ENCODE measurements at places on chromosomes 7 and 10.

DNA sequence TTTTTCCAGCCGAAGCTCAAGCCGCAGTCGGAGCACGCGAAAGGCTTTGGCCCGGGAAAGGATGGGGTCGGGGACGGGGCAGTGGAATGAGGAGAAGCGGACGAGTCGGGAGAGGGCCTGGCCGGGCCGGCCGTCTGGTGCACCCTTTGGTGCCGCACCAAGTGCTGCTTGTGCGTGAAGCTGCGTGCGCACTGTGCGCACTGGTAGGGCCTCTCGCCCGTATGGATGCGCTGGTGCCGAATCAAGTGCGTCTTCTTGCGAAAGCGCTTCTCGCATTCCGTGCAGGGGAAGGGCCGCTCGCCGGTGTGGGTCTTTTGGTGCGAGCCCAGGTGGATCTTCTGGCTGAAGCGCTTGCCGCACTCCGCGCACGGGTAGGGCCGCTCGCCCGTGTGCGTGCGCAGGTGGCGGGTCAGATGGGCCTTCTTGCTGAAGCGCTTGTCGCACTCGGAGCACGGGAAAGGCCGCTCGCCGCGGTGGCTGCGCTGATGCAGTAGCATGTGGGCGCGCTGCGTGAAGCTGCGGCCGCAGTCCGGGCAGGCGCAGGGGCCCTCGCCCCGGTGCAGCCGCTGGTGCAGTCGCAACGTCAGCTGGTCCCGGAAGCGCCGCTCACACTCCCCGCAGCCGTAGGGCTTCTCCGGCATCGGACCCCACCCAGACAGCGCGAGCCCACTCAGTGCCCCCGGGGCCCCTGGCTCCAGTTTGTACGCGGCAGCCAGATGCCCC, 7.8 kb downstream of the ZNF467 start:
- no peak for DNase-seq

DNA sequence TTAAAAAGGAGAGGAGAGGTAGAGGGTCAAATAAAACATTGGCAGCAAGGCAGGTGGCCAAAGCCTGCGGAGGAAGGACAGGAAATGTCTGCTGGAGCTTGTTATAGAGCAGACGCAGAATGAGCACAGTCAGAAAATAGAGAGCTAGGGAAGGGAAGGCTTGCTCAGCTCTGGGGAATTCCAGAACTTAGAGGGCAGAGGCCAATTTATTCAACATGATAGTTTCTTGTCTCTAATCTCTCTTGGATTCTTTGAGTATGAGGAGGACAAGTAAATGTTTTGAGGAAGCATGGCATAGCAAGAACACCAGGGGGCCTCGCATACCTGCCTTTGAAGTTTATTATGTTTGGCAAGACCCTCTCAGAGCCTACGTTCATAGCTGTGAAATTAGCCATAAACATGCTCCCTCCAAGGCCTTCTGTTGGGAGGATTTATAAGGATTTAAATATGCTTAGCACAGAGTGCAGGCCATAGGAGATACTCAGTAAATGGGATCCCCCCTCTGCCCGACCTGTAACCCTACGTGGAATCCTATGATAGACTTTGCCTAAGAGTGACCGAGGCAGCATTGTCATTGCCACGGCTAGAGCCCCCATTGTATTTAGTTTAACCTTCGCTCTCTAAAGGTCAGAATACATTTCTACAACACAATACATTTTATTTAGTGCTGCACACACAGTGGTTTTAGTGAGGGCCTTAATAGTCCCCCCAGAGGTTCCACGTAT, 293.9 kb downstream of the CCDC3 start:
- peak; percentile 83 for DNase-seq

DNA sequence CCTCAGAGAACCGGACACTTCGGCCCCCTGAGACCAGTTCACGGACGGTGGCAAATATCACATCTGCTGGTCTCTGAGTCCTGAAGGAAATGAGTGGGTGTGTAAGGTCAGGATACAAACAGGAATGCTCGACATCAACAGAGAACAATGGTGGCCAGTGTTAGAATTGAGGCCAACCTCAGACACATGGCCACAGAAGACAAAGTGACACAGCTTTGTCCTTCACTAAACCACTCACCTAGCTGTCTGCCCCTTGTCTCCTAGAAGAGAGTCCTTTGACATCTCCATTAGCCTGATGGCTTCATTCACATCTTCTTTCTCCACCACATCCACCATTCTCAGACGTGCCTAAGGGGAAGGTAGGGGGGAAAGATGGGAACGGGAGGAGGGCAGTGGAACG, 4.3 kb downstream of the COPS6 start:
- no peak for DNase-seq

DNA sequence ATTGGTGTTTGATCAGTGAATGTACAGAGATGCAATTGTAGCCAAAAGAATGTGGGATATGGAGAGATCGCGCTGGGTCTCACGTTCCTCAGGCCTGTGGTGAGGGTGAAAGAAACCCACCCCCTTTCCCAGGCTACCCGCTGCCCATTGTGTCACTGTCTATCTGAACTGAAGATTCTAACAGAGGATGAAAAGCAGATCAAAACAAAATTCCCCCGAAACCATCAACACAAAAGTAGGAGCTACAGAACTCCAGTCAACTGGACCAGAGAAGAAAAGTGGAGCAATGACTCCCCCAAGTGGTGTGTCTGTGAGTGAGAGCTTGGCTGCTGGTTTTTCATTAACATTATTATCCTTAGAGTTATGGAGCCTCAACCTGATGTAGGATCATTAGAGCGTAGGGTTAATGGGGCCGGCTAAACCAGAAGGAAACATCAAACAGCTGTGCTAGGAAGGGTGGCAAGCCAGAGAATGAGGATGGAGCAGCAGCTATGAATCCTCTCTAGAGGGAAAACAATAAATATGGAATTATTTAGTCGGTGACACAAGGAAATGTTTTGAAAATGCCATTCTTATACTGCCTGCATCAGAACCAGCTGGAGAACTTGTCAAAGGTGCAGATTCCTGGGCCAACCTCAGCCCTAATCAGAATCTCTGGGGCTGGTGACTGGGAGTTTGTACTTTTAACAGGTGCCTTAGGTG, 38.3 kb downstream of the AKR1B1 start:
- peak; percentile 62 for DNase-seq

DNA sequence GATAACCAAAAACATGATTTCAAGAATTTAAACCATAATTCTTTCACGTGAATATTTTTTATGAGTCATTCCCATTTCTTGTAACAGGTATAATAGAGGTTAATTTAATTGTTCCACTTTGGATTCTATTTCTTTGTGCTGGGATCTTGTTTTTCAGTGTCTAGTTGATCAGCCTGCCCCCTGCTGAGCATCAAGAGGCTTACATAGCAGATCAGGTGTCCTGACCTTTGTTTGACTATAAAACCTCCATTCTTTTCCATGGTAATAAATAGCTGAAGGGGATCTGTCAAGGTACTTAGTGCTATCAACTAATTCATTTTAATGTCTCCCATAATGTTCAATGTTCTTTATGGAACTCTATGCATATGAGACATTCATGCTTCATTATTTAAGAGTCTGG, 4.9 kb downstream of the COL17A1 start:
- DNase-seq, result no peak

DNA sequence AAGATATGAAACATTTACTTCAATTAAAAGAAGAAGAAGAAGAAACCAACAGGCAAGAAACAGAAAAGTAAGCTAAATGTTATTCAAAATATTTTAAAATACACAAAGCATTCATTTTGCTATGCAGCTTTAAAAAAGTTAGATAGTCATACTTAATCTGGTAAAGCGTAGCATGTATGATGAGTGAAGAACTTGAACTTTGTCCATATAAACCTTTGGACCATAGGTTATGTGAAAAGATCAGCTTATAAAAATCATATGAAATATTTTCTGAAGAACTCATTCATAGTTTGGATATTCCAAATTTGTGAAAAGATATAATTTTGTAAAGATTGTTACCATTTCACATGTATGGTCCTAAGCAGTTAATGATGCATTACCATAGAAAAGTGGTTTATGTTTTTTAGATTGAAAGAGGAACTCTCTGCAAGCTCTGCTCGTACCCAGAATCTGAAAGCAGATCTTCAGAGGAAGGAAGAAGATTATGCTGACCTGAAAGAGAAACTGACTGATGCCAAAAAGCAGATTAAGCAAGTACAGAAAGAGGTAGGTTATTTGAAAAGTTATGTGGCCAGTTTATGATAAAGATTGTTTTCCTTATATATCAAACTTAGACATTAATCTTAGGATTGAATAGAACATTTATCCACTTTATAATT, 37.3 kb downstream of the KIF20B start:
- DNase-seq, result no peak

DNA sequence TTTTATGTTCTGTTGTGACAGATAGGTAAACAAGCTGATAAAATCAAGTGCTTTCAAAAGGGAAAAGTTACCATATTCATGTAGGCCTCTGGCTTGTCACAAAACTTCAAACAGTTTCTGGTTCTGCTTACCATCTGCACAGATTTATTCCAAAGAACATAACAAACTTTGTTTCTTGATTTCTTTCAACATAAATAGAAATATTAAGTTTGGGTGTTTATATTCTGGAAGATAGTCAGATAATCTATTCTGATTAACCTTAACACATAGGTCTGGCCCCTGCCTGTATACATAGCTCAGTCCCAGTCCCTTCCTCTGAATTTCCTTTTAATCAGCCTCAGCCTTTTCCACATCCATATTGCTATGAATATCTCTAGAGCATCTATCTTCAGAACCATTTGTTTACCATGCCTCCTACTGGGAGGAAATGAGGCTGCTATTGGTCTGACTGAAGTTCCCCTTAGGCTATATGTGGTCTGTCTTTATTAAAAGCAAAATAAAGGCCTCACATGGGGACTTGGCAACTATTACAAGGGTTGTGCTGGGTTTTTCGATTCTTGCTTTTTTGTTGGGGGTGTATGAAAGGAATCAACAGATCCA, 319.0 kb downstream of the HPSE2 start:
- peak; percentile 13 for DNase-seq

- DNase-seq, result peak; percentile 98
Observed at GRCh38 chr7:44087911-44088838, 5.8 kb upstream of the POLM start.

- no peak for DNase-seq
Observed at GRCh38 chr7:49119706-49120105, 195.4 kb downstream of the CDC14C start.

- no peak for DNase-seq
Observed at GRCh38 chr10:133042061-133042460, 45.7 kb upstream of the ADGRA1 start.

GRCh38 chr10:127417686-127418401, 131.3 kb upstream of the NPS start:
- DNase-seq, result no peak

Data from fibroblast of gingiva (primary cell).